ENCODE measurements at places on chromosomes 4 and X.

DNA sequence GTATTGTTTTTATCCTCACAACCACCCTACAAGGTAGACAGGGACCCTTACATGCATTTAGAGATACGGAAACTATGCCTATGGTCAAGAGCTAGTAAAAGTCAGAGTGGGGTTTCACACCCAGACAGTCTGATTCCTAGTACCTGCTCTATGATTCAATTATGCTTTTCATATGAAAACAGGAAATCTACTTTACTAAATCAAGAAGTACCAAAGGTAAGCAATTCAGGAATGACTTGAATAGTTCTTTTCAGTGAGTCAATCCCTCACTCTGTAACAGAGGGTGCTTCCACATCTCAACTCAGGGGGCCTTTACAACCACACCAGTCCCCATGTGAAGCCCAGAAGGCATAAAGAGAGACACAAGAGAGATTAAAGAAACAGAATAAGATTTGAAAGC is 191.4 kb downstream of the PPP3CA start:
- no peak for DNase-seq

DNA sequence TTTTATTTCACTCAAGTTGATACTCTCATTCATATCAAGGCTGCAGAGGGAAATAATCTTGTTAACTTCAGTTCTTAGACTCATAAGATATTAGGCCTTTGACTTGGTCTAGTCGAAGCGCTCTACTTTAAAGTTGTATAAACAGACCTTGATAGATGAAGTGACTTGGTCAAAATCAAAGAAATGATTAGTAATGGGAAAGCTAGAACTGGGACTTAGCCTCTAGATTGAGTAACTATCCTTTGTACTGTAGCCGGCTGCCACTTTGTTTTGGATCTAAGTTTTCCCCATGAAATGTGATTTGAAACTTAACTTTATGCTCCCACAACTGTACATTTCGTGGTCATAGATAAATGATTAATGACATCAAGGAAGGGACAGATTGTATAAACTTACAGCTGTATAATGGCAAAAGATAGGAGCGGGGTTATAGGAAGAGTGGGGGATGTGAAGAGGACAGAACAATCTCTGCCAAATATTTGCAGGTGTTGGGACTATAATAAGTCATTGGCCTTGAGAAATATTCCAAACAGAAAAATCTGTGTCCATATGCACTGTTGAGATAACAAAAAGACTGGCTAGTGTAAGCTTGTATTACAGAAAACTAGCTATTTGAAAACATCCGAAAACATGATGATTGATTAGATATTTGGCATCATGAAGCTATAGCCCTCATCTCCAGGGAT is 17.2 kb downstream of the MID2 start:
- DNase-seq = no peak

- no peak for DNase-seq
Observed at GRCh38 chr4:138499627-138500026, 257.5 kb upstream of the SLC7A11 start.

- no peak for DNase-seq
Observed at GRCh38 chrX:107626481-107626880, 1.8 kb upstream of the PRPS1 start.

GRCh38 chrX:16610121-16610621 is 39.8 kb upstream of the S100G start:
- DNase-seq = no peak
